NCI-H1092 (cell line): ENCODE measurements at places on chromosomes 11 and 22.

- no peak for DNase-seq
These were observed 76.6 kb upstream of the UCP3 start for GRCh38 chr11:74085542-74085892.

DNA sequence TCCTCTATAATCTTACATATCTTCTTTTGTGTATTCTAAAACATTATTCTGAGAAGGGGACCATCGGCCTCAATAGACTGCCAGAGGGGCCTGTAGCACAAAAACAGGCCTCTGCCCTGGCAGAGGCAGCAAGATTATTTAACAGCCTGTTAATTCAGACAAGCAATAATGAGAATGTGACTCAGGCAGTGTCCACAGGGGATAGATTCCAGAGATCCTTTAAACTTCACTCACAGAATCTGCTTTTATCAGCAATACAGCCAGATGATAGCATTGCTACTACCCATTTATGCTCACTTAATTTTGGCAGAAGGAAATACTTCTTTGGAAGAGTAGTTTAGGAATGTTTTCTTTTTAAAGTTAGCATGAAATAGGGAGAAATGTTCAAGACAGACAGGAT, 44.9 kb downstream of the AAMDC start:
- no peak for DNase-seq

DNA sequence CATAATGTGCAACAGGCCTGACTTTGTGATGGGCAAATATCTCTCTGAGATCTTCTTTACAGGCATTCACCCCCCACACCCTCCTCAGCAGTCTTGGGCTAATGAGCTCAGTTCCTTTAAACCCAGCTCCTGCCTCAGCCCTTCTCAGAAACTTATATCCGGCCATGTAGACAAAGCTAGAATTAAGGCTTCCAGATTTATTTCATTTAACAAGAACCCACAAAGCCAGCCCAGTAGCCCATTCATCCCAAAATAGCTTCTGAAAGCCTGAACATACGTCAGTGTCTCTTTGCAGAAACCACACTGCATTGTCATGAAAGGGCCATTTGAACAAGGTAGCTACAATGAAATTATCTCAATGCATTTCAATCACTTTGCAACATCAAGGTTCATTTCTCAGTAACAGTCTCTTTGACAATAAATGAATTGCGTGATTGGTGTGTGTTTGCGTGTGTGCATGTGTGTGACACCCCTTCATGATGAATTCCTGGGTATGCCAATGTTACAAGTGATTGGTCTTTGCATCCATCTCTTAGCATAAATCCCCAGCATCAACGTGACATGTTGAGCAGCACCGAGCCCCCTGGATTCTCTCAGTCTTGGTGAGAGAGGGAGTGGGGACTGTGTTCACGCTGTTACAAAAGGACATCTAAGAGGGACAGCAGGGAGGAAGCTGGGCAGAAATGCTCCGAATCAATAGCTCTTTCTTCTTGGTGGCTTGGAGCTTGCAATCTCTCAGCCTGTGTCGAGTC, 299.6 kb downstream of the KIRREL3 start:
- DNase-seq: no peak

DNA sequence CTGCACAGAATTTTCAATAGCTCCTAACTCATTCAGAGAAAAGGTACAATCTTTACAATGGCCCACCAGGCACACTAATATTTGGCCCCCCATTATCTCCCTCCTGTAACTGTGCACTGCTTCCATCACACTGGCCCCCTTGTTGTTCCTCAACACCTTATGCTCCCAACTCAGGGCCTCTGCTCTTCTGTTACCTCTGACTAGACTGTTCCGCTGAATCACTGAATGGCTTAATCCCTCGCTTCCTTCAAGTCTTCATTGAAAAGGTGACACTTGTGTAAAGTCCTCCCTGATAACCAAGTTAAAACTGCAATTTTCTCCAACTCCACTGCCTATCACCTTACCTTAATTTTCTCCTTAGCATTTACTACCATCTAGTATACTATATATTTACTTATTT, 21.8 kb downstream of the PIK3C2A start:
- DNase-seq: no peak

GRCh38 chr11:124899383-124900145, 1.9 kb upstream of the ROBO4 start:
- no peak for DNase-seq

DNA sequence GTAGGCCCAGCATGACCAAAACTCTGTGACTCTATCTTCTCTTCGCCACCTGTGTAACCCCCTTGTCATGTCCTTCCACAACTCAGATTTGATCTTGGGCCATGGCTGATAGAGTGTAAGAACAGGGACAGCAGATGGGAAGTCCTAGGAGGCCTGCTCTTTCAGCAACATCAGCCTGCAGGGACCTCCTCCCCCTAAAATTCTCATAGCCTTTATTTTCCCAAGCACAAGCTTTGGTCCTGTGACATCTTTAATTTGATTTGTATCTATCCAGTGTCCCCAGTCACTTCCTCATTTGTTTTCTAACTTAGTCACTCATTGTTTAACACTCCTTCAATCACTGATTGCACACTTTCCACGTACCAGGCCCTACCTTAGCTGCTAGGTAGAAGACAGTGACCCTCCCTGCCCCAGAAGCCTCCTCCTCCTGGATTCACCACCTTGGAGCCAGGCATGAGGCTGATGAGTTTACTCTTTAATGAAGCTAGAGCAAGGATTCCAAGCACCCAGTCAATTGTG, 5.3 kb downstream of the UBQLN3 start:
- no peak for DNase-seq

DNA sequence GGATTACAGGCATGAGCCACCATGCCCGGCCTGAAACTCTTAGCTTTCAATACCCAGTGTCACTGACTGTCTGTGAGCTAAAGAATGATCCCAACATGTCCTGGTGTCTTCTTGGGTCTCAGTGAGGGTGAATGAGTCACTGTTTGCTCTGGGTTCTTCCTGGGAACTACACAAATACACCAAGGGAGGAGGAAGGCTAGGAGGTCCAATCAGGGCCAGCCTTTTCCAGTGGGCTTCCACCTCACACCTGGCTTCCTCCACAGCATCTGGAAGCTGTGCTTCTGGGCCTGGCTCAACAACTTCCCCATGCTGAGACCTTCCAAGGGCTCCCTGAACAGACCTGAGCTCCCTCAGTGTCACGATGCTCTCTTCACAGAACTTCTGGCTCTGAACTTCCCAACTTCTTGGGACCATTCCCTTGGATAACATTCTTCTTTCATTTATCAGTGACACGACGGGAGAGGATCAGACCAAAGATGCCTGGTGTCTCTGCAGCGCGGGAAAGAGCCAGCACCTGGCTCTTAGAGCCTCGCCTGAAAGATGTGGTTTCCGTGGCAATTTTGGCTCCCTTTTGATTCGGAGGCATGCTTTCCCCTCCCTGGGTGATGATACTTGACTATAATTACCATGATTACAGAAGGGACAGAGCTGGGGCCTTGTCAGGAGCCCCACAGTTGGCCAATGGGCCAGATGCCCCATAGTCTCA, 22.3 kb upstream of the CHRM4 start:
- DNase-seq: peak; percentile 65

GRCh38 chr11:2954263-2954662, 25.0 kb upstream of the PHLDA2 start:
- DNase-seq: no peak

DNA sequence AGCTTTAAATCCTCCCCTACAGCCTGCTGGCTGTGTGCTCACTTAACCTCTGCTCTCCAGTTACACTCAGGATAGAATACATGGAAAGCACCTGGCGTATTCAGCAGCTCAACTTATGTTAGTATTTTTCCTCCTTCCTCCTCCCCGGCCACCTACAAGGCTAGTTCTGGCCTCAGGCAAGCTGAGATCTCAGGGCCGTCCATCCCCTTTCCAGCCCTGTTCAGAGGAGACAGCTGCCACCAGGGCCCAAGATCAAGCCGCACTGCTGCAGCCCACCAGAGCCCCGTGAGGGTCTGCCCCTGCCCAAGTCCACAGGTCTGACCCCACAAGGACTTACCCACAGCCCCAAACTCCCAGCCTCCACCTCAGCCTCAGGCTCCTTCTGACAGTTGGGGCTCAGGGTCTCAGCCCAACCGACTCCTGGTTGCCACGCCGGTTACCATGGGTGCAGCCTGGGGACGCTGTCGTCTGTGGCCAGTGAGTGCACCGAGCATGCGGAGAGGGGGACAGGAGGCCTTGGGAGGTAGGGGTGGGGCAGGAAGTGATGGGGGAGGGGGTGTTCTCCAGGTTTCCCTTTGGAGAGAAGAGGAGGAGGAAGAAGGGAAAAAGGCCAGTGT, at the start of gene C11orf16:
TSS of gene C11orf16 (minus strand) at position 384 of the 617 bp plus-strand sequence. CDS start 639 bp downstream, outside the sequence.
- DNase-seq: no peak

DNA sequence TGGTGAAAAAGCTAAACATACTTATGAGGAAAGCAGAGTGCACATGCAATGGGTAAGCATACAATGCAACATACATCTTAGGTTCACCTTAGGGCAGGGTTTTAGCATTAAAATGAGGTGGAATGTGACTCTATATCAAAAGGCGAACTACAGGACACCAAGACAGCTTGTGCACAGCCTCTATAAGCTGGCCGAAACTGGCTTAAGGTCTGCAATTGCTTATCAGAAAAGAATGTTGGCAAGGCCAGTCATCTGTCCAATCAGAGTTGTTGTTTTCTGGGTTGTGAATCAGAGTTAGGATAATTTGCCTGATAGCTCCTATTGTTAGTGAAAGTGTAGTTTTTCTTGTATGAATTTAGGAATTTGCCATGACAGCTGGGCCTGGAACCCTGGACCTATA, 76.5 kb downstream of the LRRC4C start:
- no peak for DNase-seq

- no peak for DNase-seq
These were observed 9.1 kb upstream of the CCDC179 start for GRCh38 chr11:22869325-22869724.
